Memory B cell (primary cell): ENCODE measurements at places on chromosomes 2 and 18.

GRCh38 chr2:219916726-219917440 lies 289.5 kb downstream of the SLC4A3 start:
- H3K36me3 ChIP-seq, result no peaks in the 10 kb centered on the region
- H3K4me3 ChIP-seq, result no peak overlapping the region
- DNase-seq, result no peak

DNA sequence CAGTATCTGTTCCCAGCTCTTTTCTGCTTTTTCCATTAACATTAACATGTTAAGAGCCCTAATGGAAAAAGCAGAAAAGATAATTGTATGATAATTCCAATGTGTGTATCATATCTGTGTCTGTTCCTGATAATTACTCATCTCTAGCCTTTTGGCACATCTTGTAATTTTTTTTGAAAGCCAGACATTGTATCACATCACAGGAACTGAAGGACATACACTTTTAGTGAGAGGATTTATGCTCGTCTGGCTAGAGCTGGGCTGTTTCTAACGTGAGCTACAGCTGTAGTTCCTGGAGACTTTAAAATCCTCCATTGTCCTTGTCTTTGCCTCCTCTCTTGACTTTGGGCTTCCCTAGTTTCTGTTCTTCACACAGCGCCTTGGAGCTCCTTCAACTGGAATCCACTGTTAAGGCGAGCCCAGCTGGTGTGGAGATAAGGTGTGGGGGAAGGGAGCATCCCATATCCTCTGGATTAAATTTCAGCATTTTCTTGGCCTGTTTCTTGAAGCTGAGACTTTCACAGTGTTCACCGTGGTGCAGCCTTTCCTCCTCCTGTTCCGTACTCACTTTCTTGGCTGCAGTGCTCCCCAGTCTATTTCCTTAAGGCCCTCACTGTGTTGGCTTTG lies 211.5 kb downstream of the GALR1 start:
- H3K27ac ChIP-seq, result no peak overlapping the region
- no peak for DNase-seq
- peaks cover 8% of the 10 kb centered on the region for H3K27me3 ChIP-seq
- peaks cover 3% of the 10 kb centered on the region for H3K4me1 ChIP-seq
- H3K4me3 ChIP-seq, result no peak overlapping the region

- peaks cover 4% of the 10 kb centered on the region for H3K36me3 ChIP-seq
- H3K27me3 ChIP-seq, result peaks cover 3% of the 10 kb centered on the region
- H3K4me3 ChIP-seq, result no peak overlapping the region
- no peak for DNase-seq
Measured at GRCh38 chr2:135818937-135819610, 17.9 kb downstream of the LCT start.

GRCh38 chr2:231422056-231422455 lies 26.5 kb downstream of the B3GNT7 start:
- H3K4me3 ChIP-seq, result no peak overlapping the region
- peaks cover 5% of the 10 kb centered on the region for H3K27me3 ChIP-seq
- H3K36me3 ChIP-seq, result no peaks in the 10 kb centered on the region
- H3K27ac ChIP-seq, result no peak overlapping the region
- no peak for DNase-seq
- no peaks in the 10 kb centered on the region for H3K4me1 ChIP-seq

DNA sequence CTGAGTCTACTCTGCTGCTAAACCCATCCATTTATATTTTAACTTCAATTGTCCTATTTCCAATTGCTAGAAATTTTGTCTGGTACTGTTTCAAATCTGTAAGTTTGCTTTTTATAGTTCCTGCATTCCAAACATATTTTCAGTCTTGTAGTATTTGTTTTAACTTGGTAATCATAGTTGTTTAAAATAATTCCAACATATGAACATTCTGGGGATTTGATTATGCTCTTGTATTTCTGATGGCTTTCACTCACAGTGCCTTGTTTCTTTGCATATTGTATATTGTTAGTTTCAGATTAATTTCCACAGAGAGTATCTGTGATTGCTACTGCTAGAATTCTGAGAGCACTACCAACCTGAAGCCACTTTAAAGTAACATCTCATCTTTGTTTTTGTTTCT lies 202.4 kb downstream of the ETAA1 start:
- no peaks in the 10 kb centered on the region for H3K4me1 ChIP-seq
- H3K27ac ChIP-seq, result no peak overlapping the region
- H3K27me3 ChIP-seq, result peaks cover 2% of the 10 kb centered on the region
- no peak overlapping the region for H3K4me3 ChIP-seq

- peak overlapping the region; percentile 75 for H3K27ac ChIP-seq
- no peaks in the 10 kb centered on the region for H3K27me3 ChIP-seq
- DNase-seq, result no peak
- H3K4me3 ChIP-seq, result no peak overlapping the region
Measured at GRCh38 chr2:88737385-88737784, 45.9 kb downstream of the RPIA start.

DNA sequence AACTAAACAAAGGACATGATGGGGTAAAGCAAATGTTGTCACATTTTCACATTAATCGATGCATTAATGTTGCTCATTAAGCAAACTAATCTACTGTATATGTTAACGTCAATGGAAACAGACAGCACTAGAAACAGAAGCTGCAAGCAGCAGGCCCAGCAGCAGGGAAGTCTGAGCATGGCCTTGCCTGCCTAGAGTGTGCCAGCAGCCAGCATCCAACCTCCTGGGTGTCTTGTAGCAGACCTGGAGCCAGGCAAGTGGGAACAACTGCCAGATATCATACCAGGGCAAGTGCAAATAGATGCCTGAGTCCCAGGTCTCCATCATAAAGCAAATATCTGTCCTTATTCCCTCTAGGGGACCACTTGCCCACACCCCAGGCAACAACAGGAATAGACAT lies 319.0 kb downstream of the LRRTM1 start:
- DNase-seq, result no peak
- no peaks in the 10 kb centered on the region for H3K27me3 ChIP-seq
- no peaks in the 10 kb centered on the region for H3K36me3 ChIP-seq
- H3K4me1 ChIP-seq, result no peaks in the 10 kb centered on the region
- no peak overlapping the region for H3K4me3 ChIP-seq
- H3K27ac ChIP-seq, result no peak overlapping the region

DNA sequence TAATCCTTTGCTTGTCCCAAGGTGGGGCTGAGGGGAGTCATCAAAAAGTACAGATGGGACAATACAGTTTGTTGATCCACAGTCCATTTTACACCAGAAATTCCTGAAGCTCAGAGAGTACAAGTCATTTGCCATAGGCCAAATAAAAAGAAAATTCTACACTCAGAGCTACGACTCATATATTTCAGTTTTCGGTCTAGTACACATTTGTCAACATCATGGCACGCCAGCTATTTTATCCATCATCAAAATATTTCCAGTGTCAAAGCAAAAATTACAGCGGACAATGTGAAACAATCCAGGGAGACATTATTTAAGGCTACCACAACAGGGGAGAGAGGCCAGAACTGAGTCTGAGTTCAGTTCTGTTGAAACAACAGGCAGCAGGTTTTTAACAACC lies 587.5 kb upstream of the DSEL start:
- H3K36me3 ChIP-seq, result no peaks in the 10 kb centered on the region
- no peak overlapping the region for H3K4me3 ChIP-seq
- H3K27ac ChIP-seq, result no peak overlapping the region
- no peak for DNase-seq
- H3K27me3 ChIP-seq, result no peaks in the 10 kb centered on the region

DNA sequence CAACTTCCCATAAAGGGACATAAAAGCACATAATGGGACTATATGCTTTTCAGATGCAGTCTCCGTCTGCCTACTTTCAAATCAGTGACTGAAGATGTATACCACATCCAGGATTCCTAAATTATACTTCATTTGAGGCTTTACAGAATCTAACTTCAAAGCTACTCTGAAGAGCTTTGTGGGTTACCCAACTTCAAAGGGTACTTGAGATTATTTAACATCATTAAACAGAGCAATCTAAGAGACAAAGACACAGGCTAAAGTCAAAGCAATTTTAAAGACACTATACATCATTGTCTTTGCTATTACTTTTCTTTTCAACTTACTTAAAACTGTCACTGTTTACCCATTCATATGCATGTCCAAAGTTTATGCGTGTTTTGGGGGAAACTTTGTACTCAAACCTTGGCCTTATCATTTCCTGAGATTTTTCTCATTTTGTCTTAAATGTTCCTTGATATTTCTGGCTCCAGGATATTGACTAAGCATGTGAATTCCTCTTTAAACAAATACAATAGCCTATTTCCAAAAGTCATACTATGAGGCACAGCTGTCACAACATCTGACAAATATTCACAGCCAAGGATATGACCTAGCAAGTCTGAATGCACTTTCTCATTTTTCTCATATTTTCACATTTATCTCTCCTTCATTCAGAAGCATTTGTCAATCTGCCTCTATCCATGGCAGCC lies 1985.1 kb upstream of the PIK3C3 start:
- H3K4me3 ChIP-seq, result no peak overlapping the region
- no peak overlapping the region for H3K27ac ChIP-seq
- H3K4me1 ChIP-seq, result no peaks in the 10 kb centered on the region
- DNase-seq, result no peak

- H3K36me3 ChIP-seq, result no peaks in the 10 kb centered on the region
- no peak for DNase-seq
- peaks cover 5% of the 10 kb centered on the region for H3K27me3 ChIP-seq
- H3K27ac ChIP-seq, result no peak overlapping the region
- H3K4me3 ChIP-seq, result no peak overlapping the region
Measured at GRCh38 chr18:58507880-58508279, 121.0 kb downstream of the ALPK2 start.

DNA sequence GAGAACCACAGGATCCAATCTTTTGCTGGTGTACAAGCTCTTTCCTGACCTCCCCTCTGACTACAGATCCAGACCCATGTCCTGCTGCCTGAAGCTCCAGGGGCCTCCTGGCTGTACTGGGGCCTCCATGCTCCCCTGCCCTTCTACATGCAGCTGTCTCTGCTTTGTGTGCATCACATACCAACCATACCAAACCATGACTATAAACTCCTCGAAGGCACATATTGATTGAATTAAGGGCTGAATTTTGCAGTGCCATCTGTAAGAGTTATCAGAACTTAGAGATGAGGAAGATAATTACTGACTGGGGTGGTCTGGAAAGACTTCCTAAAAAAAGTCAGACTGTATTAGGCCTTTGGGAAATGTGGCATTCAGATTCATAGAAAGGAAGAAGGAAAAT lies 139.9 kb upstream of the CXCR4 start:
- peak overlapping the region; percentile 39 for H3K27ac ChIP-seq
- DNase-seq, result no peak

DNA sequence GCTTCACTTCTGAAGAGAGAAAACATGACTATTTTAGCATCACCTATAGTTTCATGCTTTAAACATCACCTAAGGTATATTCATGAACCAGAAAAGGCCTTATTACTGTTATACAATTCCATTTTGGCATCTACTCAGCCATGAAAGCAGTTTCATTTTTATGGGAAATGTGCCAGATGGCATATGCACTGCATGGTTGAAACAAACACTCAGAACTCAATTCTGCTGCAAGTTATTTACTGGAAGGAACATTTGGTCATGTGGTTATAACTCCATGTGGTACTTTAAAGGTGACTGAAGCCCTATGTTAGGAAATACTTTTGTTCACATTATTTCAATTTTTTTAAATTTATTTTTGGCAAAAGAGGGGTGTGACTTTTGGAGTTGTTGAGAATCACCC lies 287.5 kb upstream of the CRIM1 start:
- no peak overlapping the region for H3K27ac ChIP-seq
- H3K4me1 ChIP-seq, result no peaks in the 10 kb centered on the region
- DNase-seq, result no peak
- H3K27me3 ChIP-seq, result no peaks in the 10 kb centered on the region

DNA sequence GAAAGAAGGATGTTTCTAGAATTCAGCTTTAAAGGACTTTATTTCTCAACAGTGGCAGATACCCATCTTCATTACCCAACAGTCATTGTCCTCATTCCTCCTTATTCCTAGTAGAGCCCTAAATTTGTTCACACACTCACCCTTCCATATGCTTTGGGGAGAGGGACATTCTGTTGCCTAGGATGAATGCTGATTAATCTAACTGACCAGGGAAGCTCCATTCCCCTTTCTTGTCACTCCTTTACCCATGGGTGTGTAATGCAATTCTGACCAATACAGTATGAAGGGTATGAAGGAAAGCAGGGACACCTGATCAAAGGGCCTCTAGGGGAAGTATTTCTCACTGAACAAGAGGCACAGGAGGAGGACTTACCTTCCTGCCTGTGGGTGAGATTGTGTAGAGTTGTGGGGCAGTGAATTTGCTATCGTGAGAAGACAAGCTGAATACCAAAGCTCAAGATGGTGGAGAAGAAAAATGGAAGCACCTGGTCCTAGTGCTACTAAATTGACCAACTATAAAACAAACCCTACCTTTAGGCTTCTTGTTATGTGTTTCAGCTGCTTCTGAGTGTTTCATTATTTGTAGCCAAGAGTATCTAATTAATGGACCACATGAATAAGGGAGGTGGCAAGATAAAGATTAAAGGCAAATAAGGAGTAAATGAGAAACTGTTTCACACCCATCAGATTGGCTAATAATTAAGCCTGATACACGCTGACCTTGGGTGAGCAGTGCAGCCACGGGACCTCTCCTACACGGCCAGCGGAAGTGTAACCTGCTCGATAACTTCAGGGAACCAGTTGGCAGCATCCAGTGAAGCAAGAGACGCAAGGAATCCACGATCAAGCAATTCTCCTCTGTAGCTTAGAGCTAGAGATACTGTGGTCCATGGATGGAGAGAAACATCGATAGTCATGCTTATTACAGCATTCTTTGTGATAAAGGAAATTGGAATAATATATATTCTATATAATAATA lies 202.3 kb downstream of the MYCN start:
- DNase-seq, result no peak
- H3K27ac ChIP-seq, result no peak overlapping the region
- no peak overlapping the region for H3K4me3 ChIP-seq
- H3K4me1 ChIP-seq, result no peaks in the 10 kb centered on the region
- no peaks in the 10 kb centered on the region for H3K27me3 ChIP-seq
- H3K36me3 ChIP-seq, result no peaks in the 10 kb centered on the region

GRCh38 chr2:71812736-71813135 lies 334.9 kb downstream of the CYP26B1 start:
- H3K27ac ChIP-seq, result no peak overlapping the region
- no peaks in the 10 kb centered on the region for H3K36me3 ChIP-seq
- no peaks in the 10 kb centered on the region for H3K4me1 ChIP-seq
- H3K4me3 ChIP-seq, result no peak overlapping the region
- H3K27me3 ChIP-seq, result peaks cover 5% of the 10 kb centered on the region

- no peak for DNase-seq
- H3K4me1 ChIP-seq, result peaks cover 14% of the 10 kb centered on the region
- H3K27me3 ChIP-seq, result no peaks in the 10 kb centered on the region
- H3K27ac ChIP-seq, result no peak overlapping the region
Measured at GRCh38 chr18:63112706-63113105, 206.9 kb downstream of the BCL2 start.

DNA sequence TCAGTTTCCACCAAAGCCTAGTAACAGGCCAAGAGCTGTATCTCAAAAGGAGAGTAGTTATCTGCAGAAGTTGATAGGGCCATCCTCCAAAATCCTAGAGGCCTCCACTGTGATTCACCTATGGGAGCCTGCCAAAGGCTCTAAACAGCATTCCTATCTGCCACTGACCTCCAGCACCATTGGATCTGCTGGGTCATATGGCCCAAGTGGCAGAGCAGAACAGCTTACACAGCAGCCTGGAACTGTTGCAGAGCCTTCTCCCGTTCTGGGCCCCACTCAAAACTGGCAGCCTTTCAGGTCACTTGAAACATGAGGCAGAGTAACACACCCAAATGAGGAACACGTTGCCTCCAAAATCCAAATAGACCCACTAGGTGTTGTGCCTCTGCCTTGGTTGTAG lies 345.2 kb upstream of the RND3 start:
- no peaks in the 10 kb centered on the region for H3K36me3 ChIP-seq
- no peaks in the 10 kb centered on the region for H3K27me3 ChIP-seq
- H3K4me1 ChIP-seq, result no peaks in the 10 kb centered on the region
- H3K4me3 ChIP-seq, result no peak overlapping the region
